Brain microvascular endothelial cell (primary cell): ENCODE measurements at places on chromosomes 7 and 10.

DNA sequence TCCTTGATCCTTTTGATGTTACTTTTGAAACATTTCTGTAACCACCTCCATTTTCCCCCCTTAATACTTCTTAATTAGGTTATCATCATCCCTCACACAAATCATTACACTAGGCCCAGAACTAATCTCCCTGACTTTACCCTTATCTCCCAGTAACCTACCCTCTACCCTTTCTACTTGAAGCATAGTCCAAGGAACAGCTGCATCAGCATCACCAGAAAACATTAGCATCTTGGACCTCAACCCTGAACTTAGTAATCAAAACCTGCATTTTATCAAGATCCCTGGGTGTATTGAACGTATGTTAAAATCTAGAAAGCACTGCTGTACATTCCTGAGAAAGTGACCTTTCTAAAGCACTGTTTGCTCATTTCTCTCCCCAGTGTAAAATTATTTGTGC lies 38.8 kb downstream of the MGAM2 start:
- no peak for DNase-seq

DNA sequence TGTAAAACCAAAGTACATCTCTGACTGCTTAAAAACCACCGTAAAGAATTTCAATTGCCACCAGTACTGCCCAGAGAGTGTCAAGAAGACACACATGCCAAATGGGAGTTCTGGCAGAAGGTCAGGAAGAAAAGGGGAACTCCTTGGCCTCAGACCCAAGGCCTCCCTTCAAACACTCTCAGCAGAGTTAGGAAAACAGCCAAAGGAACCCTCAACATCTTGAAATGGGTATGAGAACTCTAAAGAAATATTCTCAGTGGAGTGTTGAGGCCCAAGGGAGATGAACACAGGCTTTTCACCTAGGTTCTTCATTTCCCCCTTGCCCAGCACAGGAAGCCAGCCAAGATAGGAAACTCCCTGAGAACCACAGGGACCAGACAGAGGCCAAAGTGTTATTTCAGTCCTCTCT lies 96.1 kb upstream of the ASAH2 start:
- no peak for DNase-seq

DNA sequence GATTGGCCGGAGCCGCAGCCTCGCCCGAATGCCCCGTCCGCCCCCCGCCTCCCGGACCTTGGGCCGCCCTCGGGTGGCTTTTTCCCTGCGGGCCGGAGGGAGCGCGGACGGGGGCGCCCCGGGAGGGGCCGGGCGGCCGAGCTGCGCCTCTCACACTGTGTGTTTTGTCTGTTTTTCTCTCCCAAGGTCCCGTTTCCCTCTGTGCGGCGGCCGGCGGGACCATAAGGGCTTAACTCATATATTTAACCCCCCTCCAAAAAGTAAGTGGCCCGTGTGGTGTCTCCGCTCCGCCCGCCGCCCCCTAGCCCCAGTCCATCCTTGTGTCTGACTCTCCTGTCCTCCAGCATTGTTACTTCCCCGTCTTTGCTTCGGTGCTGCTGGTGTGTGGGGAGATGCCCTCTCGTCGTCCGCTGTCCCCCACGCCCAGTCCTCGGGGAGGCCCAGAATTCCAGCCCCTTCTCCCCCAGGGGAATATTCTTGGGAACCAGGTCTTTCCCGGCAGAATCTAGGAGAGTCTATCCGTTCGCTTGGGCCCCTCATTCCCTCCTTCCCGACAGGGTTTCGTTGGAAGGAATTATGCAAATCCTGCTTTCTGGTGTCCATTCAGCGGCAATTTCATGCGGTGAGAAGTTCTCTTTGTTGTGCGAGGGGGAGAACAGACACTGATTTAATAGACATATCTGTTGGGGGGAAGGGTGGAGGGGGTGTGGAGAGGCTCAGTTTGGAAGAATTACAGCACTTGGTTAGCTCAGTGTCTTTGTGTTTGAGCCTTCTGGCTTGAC lies 1.3 kb downstream of the LCOR start:
- DNase-seq = no peak

- DNase-seq = peak; percentile 33
These were observed 421.4 kb downstream of the SDK1 start for GRCh38 chr7:3722396-3722922.

- DNase-seq = no peak
These were observed 321.9 kb downstream of the REEP3 start for GRCh38 chr10:63843107-63843506.

- no peak for DNase-seq
These were observed 54.6 kb downstream of the BPGM start for GRCh38 chr7:134701272-134701671.

- DNase-seq = peak; percentile 70
These were observed 115.1 kb upstream of the MEOX2 start for GRCh38 chr7:15801551-15801950.

GRCh38 chr10:2173327-2173726 lies 436.0 kb upstream of the ADARB2 start:
- no peak for DNase-seq

DNA sequence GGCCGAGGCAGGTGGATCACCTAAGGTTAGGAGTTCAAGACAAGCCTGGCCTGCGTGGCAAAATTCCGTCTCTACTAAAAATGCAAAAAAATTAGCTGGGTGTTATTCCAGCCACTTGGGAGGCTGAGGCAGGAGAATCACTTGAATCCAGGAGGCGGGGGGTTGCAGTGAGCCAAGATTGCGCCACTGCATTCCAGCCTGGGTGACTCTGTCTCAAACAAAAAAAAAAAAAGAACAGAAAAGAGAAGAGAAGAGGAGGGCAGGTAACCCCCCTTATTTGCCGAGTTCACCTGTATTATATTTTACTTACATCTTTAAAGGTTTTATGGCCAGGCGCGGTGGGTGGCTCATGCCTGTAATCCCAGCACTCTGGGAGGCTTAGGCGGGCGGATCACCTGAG lies 91.7 kb downstream of the RNF216 start:
- DNase-seq = peak; percentile 20

DNA sequence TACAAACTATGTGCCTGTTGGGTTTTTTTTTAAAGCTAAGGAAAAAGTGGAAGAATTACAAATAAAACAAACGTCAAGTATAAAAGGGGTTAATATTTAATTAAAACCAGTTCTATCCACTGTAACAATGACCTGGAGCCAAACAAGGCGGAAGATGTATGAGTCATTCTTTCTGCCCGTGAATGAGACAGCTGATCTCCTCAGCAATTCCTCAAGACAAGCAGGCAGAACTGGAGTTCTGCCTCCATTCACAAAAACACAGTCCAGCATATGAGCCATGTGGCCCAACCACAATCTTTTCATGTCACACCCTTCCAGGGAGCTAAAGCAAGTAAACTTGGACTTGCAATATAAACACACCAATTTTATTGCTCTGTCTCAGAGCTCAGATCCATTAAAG lies 8.4 kb downstream of the ETV1 start:
- DNase-seq = peak; percentile 93

DNA sequence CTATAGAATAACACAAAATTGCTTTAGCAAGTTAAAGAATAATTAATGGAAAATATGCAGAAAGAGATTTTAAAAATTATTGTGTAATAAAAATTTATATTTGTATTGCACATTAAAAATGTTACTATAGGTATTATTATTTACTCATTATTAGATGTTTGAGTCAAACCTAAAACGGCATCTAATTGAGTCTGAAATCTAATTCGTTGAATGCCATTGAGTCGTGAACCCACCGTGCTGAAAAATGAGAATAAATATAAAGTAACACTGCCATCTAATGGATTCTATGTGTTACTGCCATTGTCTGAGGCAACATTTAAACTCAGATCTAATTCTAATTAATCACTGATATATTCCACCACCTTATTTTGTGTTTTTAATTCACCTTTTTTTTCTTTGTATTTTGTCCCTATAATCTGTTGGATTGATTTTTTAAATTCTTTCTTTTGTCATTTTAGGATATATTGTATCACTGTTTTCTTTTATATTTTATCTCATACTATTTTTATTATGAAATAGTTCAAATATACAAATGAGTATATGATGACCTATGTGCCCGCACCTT lies 62.2 kb downstream of the SAMD9 start:
- DNase-seq = peak; percentile 11

DNA sequence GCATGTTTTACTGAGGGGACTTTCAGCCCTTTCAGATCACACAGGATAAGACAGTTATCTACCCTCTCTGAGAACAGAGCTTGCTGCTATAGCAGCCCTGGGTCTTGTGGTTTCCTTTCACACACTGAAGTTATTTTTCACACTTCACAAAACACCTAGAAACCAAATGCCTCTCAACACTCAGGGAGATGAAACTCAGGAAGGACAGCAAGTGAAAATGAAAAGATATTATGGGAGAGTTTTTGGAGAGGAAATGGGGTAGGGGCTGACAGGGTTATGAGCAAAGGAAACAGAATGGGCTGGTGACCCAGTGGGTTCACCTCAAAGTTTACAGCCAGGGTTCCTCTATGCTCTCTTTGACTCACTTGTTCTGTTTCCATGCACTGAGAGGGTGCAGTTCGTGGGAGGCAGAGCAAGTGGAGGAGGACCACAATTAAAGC lies 17.0 kb upstream of the GIMAP2 start:
- DNase-seq = no peak

DNA sequence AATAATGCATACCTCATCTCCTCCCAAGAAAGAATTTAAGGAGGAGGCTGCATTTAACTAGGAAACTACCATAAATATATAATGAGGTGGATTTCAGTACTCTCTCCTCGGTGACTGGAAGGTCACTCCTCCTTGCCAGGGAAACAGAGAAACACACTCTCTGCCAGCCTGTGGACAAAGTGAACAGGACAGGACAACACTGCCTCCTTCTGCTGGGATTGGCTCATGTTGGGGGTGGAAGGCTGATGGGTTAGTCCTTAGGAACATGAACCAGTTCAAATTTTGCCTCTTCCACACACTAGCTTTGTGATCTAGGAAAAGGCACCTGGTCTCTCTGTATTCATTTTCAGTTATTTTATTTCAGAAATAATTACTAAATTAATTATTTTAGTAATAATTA lies 50.6 kb upstream of the STEAP4 start:
- DNase-seq = peak; percentile 10

DNA sequence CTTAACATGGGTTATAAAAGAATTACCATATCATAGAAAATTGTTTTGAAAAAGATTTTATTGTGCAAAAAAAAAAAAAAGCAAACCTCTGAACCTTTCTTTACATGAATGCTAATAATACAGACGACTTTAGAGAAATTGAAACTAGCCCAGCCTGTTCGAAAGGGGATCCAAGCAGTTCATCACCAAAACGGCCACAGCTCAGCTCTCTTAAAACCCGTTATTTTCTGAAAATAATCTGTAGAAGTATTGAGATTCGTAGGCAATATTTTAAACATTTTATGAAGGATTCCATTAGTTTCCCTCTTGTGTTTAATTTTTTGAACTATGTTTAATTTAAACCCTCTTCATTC lies 9.9 kb upstream of the GSAP start:
- DNase-seq = no peak

- no peak for DNase-seq
These were observed 1012.8 kb downstream of the LRMDA start for GRCh38 chr10:76444034-76444800.

DNA sequence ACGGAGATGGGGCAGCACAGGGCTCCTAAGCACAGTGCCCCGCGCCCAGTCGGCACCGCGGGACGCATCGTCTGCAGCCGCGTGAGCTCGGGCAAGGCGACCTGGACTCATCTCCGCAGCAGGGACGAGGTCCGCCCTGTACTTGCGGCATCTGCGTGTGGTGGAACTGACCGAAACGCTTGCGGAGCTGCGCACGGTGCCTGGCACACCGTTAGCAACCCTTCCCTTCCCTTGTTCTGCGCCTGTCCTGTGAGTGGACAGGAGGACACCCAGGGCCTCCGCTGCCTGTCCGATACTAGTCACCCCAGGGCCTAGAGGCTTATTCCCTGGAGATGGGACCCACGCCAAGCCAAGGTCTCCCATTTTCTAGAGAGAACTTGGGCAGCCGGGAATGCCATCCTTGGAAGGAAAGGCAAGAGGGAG lies 98.5 kb downstream of the WDR11 start:
- DNase-seq = peak; percentile 1

DNA sequence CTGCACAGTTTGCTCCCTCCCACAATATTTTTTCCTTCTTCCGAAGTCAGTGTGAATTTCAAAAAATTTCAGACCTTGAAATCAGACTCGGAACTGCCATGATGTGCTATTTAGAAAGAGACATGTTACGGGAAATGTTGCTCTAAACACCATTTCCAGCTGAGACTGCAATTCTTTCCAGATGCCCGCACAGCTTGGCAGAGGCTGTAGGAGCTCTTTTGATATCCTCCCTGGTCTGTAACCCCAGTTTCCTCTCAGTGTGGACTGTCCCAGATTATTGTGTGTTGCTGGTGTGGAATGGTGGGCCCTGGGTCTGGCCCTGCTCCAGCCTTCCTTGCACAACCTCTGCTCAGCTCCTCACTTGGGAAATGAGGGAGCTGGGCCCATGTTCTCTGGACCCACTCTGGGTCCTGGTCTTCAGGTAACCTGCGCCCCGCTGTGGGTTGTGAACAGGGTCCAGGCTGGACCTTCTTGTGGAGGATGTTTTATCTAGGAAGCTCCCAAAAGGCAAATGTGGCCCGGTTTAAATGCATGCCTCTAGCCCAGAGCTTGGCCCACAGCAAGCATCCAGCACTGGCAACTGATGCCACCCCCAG lies 172.8 kb upstream of the CXCL12 start:
- DNase-seq = no peak

- DNase-seq = no peak
These were observed 241.5 kb downstream of the WDR37 start for GRCh38 chr10:1297566-1298301.

- peak; percentile 20 for DNase-seq
These were observed 131.6 kb downstream of the PKD1L1 start for GRCh38 chr7:47816647-47817046.

DNA sequence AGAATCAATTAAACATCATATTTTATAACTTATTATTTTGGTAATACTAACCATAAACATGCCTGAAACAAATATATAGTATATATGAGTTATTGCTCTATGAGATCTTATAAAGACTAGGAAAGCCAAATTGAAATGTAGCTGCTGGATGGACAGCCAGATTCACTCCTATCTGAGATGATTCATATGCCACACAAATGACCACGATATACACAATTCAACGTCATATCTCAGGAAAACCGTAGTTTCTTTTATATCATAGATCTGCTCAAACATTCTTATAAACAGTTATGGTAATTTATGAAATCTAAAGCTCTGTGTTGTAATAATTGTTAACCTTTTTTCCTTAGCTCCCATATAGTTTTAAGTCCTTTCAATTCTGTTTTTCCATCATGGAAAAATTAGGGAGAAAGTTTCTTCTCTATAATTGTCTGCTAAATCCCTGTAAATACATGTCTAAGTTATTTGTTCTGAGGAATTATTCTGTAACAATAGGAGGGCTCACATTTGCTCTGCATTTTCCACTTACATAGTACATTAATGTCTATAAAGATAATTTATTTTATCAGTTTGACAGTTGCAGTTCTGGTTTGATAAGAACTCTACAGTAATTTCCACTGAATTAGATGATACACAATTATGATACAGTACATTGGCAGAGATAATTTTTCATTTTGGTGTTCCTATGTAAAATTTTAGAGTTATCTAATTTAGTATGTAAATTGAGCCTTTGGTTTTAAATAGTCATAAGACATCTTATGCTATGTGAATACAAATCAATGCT lies 42.7 kb downstream of the GNAT3 start:
- no peak for DNase-seq

- no peak for DNase-seq
These were observed 32.8 kb upstream of the WDFY4 start for GRCh38 chr10:48651839-48652238.
